GM12864 (cell line): ENCODE measurements at places on chromosomes 4 and X.

GRCh38 chr4:82797405-82798111 lies 1.0 kb downstream of the SCD5 start:
- no peak for DNase-seq

GRCh38 chr4:185246453-185246852 lies 37.1 kb downstream of the SNX25 start:
- no peak for DNase-seq

DNA sequence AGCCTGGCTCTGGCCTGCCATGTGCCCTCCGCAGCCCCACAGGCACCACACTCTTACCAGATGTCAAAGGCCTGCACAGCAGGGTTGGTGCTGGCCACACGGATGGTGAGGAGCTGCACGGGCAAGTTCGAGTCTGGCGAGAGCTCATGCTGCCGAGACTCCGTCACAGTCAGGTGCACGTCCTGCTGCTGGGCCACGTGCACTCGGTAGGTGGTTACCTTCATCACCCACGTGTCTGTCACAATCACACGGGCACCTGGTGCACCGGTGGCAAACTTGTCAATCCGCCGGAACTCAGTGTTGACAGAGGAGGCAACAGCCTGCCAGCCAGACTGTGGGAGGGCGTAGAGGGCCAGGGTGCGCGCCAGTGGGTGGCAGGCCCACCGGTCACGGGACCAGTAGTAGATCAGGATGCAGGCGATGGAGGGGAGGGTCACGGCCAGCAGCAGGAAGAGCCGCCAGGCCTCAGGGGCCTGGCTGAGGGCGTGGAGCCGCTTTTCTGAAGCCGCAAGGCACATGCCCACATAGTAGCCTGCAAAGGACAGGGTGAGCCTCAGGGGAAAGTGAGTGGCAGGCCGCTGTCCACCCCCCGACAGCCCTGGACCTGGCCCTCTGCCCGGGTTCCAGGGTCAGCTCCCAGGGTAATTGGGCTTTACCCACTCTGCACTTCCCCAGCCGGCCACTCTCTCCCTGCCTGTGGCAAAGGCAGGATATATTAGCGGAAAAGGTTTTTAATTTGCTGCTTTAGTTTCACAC lies 2.9 kb downstream of the TMEM129 start:
- no peak for DNase-seq

DNA sequence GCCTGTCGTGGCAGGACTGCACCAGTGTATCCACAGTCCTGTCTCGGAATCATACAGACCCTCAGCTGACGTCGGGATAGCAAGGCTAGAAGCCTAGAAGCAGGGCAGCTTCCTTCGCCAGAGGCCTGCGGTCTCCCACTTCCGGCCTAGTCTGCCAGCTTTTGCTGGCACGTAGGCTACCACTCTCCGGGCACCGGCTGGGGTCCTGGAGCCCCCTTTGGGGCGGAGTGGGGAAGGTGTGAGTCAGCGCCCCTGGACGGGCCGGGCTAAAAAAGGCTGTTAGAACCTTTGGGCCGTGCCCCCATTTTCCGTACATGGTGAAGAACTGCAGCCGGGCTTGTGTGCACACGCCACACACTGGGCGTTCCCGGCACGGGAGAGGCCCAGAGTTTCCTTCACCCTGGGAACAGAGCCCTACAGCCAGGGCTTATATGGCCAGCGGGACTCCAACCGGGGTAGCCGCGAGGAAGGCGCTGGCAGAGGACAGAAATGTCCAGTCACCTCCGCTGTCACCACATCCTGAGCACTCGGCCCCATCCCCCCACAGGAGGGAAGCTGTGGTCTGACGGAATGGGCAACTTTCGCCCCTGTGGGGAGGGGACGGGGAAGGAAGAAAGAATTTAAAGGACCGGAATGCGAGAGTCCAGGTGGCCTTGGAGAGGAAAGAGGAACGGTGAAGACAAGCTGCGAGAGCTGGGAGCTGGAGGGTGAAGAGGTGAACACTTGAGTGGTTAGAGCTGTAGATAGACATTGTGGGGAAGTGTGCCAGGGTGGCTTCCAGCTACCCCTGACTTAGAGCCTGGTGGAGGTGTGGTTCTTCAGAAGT lies 4.6 kb downstream of the MAGIX start:
- DNase-seq: no peak

DNA sequence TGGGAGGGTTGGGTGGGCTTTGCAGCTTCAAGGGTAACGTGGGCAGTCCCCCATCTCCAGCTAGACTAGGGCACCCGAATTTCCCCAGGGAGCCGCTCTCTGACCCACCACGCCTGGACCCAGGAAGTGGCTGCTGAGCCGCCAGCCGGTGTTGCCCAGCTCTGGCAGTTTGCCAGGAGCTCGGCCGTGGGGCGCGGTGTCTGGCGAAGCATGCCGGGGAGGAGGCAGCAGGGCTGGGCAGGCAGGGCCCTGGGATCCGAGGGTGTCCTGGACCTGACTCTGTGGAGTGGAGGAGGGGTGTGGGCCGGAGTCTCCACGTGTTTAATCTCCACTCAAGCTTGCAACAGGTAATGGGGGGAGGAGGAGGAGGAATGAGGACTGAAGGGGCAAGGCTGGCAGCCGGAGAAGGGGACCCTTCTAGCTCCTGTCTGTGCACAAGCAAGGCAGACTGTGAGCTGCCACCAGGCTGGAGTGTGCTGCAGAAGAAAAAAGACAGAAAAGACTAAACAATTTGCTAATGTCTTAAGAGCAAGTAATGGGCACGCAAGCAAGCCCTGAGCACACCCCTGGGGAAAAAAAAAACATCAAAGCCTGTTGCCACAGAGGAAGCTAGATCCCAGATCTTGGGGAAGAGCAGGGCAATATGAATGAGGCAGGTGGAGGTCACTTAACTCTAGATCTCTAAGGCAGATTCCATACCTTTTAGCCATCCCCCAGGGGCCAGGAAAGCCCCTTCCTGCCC lies 2.4 kb downstream of the LONRF3 start:
- no peak for DNase-seq

- no peak for DNase-seq
Observed at GRCh38 chr4:174616661-174617060, 94.4 kb upstream of the HPGD start.

GRCh38 chrX:96176921-96177320 lies 507.7 kb upstream of the DIAPH2 start:
- no peak for DNase-seq

DNA sequence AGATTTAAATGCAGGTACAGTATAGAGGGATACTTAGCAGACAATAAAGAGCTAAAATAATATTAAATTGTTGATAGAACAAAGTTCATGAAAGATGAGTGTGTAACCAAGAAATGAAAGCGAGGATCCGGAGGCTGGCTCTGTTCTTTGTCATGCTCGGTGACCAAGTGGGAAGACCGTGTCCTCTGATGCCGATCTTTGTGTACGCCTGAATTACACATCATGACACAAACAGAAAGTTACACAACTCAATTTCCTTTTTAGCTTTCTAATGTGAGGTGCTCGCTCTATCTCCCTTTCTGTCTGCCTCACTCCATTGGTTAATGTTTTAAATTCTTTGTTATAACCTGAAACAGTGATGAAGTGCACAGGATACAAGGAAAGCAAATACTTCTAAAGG lies 114.8 kb upstream of the NEIL3 start:
- no peak for DNase-seq

DNA sequence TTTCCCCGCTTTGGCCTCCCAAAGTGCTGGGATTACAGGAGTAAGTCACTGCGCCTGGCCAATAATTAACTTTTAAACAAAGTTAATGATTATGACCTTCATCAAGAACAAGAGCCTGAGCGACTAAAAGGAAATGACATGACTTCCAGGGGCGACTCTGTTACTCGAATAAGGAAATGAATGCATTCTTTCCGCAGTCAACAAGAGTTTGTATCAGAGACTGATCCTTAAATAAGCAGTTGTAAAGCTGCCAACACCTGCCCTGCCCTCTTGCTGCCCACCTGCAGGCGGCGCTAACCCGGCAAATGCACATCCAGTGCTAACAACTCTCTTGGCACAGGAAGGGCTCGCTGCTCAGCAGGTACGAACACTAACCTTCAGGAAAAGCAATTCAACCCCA lies 27.3 kb downstream of the WDR1 start:
- DNase-seq: no peak

DNA sequence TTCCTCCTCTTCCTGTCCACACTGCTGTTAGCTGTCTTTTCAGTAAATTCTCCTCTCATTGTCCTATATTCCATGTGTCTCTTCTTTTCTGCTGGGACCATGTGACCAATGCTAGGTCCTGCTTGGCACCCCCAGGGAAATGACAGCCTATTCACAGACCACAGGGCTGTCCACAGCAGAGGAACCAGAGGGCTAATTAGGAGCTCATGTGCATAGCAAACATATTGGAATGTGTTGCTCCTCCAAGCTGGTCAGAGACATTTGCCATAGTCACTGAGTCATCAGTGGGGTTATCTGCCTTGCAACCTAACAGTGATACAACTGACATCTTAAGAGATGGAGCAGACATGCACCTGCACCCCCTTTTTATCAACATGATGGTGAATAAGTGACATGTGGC lies 67.9 kb upstream of the PUDP start:
- no peak for DNase-seq

- DNase-seq: no peak
Observed at GRCh38 chr4:179040259-179040658, 1598.0 kb upstream of the AGA start.

DNA sequence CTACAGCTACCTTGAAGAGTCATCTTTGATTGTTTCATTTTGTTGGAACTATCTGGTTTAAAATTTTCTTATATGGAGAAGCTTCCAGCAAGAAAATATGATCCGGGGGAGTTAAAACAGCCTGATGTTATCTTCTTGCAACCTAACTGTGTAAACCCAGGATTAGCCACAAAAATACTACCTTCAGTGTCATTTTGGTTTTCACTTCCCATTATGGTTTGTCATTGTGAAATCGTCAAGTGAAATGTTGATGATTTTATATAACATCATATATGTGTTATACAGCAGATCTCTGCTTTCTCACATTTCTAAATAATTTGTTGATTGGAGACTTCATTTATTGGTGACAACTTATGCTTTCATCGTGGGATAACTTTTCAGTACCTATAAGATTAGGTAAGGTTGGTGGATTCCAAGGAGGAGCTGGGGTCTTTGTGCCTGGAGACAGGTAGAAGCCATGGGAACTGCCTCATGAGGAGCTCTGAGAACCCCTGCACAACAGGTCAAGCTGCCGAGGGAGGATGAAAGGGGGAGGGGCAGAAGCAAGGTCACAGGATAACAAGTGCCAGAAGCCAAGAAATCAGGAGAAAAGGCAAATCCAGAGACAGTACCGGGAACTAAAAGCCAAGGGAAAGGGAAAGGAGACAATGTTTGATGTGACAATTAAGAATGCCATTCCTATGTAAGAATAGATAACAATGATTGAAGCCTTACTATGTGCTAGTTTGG lies 7.2 kb downstream of the ARHGAP24 start:
- DNase-seq: no peak

DNA sequence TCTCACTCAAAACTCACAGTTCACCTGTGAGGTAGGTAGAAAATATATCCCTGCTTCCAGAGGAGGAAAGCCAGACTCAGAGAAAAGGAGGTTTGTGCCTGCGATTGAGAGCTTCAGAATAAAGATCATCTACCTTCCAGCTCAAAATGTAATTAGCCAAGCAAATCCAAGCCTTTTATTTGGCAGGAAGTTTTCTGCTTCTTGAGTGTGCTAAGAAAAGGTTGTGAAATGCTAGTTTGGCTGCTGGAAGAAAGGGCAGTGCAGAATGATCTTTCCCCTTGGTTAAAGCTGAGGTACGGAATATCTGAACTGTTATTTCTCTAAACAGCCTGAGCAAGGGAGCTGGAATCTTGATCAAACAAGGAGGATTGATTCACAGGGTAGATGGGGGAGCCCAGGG lies 59.7 kb upstream of the VCX3B start:
- DNase-seq: no peak

DNA sequence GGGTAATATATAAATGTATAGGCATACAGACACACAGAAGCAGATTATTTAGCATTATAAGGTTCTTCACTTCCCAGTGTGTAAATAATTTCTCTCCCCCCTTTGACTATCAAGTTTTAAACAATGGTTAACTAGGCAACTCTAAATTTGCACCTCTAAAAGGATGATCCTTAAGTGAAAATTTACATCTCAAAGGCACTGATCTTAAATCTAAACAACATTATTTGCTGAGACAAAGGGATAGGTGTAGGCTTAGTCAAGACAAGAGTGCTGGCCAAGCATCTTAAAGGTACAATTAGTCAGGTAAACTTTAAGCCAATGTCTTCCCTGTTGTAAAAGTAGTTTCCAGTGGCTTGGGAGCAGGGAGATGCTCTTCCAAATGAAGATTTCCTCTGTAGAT lies 33.0 kb downstream of the NLRP2B start:
- no peak for DNase-seq

DNA sequence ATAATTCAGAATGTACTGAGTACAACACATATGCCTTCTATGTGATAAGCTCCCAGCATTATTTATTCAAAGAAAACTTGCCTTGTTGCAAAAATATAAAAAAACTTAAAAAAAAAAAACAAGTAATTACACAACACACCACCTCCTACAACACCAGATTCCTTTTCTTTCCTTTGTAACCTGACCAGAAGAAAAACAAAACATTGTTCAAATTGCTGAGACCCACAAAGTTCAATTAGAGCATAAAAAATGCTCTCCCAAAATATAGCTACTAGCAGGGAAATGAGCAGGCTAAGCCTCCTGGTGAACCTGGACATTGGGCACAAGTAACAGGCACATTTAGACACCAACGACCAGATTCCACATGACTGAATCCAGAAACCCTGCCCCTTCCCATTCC lies 38.3 kb downstream of the MECP2 start:
- no peak for DNase-seq

DNA sequence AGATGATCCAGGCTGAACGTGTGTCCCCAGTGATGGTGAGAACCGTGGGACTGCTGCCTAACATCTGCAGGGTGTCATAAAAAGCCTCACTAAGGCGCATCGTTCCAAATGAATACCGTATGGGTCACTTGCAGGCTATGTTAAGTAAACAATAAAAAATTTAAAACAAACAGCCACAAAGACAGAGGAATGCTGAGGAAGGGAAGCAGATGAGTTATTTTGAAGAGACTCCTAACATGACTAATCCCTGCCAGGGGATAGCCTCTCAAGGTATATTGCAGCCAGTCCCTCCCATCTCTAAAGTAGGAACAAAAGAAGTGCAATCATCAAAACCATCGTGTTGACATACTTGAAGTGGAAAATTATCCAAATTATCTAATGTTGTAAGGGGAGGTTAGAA lies 83.8 kb downstream of the UNC5C start:
- no peak for DNase-seq

- DNase-seq: no peak
Observed at GRCh38 chr4:156503119-156503518, 468.5 kb downstream of the PDGFC start.

- DNase-seq: no peak
Observed at GRCh38 chrX:129566073-129566472, 26.0 kb downstream of the OCRL start.

GRCh38 chr4:110106931-110107296 lies 91.5 kb downstream of the ELOVL6 start:
- no peak for DNase-seq

GRCh38 chr4:79833857-79834256 lies 239.2 kb downstream of the ANTXR2 start:
- no peak for DNase-seq

DNA sequence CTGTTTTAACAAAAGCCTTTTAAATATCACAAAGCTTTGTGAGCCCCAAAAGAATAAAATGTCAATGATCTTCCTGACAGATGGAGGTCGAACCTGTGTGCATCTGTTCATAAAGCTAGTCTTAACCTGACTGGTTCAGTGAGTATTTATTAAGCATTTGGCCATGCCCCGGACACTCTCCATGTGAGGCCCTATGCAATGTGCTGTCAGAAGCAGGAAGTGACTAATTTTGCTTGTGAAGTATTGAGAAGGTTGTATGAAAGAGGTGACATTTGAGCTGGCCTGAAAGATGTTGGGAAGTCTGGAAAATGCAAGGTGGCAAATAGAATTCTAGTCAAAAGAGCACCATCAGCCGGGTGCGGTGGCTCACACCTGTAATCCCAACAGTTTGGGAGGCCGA lies 171.4 kb downstream of the MSL3 start:
- no peak for DNase-seq
